ENCODE measurements at places on chromosomes 2 and 18.

- no peak for DNase-seq
These were observed 1237.8 kb upstream of the ZEB2 start for GRCh38 chr2:145757503-145758246.

- DNase-seq = no peak
These were observed 32.3 kb downstream of the CARF start for GRCh38 chr2:202944408-202944807.

GRCh38 chr2:96541398-96542152 lies 5.0 kb downstream of the ARID5A start:
- DNase-seq = no peak

- DNase-seq = no peak
These were observed 648 bp upstream of the LYPD6B start for GRCh38 chr2:149037851-149038250.

- DNase-seq = no peak
These were observed 115.2 kb downstream of the ROCK1 start for GRCh38 chr18:20996418-20996817.

- no peak for DNase-seq
These were observed 281.8 kb downstream of the NCKAP5 start for GRCh38 chr2:133286326-133286922.

DNA sequence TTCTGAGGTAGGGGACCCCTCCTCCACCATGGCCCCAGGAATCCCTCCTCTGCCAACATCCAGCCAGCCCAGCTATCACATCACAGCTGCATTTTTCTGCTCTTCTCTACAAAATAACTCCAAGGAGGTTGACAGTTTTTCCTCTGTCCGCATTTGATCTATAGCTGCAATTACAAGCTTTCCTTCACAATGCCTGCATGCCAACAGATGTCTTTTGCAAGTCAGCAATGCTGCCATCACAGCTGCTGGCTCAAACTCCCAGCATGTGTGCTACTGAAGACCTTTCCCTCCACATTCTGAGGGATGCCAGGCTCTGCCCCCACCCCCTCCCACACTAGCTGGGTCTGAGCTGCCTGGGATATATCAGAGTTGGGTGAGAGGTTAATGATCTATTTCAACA lies 51.7 kb downstream of the MCFD2 start:
- DNase-seq = no peak

GRCh38 chr2:113337809-113338208 lies 59.1 kb upstream of the PAX8 start:
- no peak for DNase-seq

GRCh38 chr18:2173486-2173885 lies 397.8 kb downstream of the METTL4 start:
- no peak for DNase-seq

DNA sequence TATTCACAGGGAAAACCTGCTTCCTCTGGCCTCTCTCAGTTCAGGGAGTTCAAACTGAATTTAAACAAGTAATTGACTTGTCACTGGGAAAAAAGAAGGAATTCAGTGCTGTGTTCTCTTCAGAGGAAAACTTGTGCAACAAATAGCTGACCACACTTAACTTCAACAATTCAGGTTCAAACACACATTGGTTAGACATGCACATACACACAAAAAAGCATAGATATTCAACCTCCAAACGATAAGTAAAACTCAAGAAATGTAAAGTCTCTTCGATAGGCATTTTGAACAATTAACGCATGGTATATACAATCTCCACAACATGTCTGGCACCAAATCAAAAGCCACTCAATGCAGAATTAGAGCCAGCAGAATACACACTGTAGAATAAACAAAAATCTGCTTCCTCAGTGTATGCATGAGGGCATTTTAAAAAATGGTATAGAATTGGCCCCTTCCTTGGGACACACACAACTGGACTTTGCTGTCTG lies 269.0 kb downstream of the TCF4 start:
- DNase-seq = no peak

- DNase-seq = no peak
These were observed 110.9 kb downstream of the STK39 start for GRCh38 chr2:168136392-168136977.

GRCh38 chr2:104430359-104430740 lies 423.6 kb upstream of the POU3F3 start:
- DNase-seq = no peak

- no peak for DNase-seq
These were observed 39.5 kb upstream of the TFPI start for GRCh38 chr2:187593697-187594096.

DNA sequence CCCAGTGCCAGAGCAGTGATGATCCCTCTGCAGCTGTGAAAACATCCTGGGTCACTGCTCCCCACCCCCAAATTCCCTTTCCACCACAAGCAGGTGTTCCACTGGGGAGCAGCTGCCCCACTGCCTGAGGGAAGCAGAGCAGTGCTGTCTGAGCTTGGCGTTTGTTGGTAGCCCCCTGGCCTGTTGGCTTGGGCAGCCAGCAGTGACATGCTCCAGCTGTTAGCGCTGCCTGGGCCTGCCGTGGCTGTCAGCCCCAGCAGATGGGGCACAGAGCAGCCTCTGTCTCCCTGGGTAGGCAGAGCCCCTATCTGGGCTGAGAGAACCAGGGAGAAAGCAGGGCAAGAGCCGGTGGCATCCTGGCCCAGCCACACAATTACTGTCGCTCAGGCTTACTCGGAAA lies 247.7 kb downstream of the GLI2 start:
- DNase-seq = no peak

- DNase-seq = no peak
These were observed 10.7 kb downstream of the USP34 start for GRCh38 chr2:61460163-61460562.

All from T-helper 2 cell (primary cell).